Dermis microvascular lymphatic vessel endothelial cell (primary cell): ENCODE measurements at places on chromosomes 3 and 15.

GRCh38 chr3:24804095-24804494 lies 309.4 kb upstream of the THRB start:
- no peak for DNase-seq

GRCh38 chr3:52063026-52063723 lies 6.8 kb upstream of the DUSP7 start:
- DNase-seq = no peak

- DNase-seq = no peak
Observed at GRCh38 chr15:100691321-100691720, 88.9 kb downstream of the ASB7 start.

DNA sequence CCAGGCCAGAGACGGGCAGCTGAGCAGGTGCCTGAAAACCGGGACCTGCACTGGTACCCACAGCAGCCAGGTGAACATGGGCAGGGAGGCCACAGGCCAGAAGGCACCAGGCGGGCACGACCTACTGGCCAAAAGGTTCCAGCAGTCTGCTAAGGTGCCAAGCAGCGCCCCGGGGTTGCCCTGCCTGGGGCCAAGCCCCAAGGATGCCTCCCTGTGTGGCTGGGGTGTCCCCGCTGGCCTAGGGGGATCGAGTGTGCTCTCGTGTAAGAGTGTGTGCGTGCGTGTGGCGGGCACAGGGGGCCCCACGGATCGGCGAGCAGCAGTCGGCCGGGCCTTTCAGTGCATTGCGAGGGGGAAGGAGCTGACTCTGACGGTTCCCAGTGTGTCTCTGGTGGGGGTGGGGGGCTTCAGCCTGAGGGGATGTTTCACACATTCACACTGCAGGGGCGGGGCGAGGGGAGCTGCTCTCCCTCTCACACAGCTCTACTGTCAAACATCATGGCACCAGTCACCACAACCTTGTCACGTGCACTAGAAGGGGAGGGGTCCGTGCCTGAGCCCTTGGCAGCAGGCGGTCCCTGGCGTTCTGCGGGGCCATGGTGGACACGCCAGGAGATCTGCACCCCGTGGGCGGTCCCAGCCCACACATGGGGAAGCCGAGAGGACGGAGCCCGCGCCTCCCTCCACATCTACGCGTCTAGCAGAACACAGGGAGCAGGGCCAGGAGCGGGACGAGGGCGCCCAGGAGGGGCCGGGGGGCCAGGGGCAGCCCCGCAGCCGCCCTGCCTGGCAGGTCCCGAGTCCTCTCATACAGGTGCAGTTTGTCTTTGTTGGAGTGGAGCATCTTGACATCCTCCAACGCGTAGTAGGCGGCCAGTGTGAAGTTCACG lies 44.5 kb downstream of the RGMA start:
- no peak for DNase-seq

GRCh38 chr3:24197809-24198208 lies 252.7 kb downstream of the NR1D2 start:
- no peak for DNase-seq

DNA sequence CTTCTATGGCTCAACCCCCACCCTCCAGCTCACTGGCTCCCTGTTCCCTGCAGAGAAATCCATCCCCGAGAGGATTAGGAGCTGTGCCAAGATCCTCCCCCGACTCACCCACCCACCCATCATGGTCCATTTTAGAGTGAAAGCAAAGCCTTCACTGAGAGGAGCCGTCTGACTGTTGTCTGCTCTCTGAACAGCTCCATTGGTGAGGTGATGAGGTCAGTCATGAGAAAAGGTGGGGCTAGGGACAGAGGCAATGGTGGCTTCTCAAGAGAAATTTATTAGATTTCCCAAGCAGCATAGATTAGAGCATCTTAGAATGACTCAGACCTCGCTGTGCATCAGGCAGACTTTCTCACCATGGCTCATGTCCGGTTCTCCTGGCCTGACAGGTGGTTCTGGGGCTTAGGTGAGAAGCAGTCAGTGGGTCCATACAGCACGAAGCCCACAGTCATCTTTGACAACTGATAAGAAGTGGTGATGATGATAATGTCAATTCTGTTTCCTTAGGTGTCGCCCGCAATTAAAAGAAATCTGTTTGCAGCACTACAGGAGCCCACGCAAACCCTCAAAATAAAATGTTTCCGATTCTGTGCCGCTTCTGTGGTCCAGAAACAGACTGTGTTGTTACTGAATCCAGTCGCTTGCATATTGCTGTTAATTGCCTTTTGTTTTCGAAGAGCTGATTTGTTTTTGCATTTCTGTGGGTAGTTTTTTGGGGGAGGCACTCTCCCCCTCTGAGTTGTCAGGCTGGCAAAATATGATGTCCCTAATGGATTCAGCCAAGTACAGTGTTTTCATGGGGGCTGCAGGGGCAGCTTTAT lies 24.8 kb upstream of the RHO start:
- no peak for DNase-seq

- DNase-seq = no peak
Observed at GRCh38 chr3:114242947-114243346, 5.6 kb upstream of the ZNF80 start.
